ENCODE measurements at places on chromosomes 12 and 14. TPM values are rescaled to one million over a fixed set of nuclear protein-coding genes. Genes with fewer than 3 reads are reported as not detected.

- DNase-seq = no peak
Measured at GRCh38 chr12:80412343-80412953, 31.6 kb upstream of the PTPRQ start.

- DNase-seq = peak; percentile 41
Measured at GRCh38 chr14:61662437-61663311, 32.6 kb upstream of the HIF1A start.

DNA sequence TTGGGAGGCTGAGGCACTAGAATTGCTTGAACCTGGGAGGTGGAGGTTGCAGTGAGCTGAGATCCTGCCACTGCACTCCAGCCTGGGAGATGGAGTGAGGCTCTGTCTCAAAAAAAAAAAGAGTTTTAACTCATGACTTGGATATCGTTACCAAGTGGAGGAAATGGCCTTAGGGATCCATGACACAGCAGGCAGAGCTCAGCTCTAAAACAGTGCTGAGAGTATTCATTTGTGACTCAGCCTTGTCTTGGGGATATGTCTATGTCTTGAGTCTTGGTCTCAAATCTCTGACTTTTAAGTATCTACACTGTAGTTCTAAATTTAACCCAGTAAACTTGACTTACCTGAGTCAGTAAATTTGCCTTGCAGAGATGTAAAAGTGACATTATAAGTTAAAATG lies 8.8 kb upstream of the PEX5 start:
- no peak for DNase-seq

The ACSM4 gene
- total RNA-seq = not detected

The KRT85 gene
- not detected for total RNA-seq

The GYS2 gene
- not detected for total RNA-seq

- DNase-seq = no peak
Measured at GRCh38 chr12:54983536-54984101, 943 bp downstream of the TESPA1 start.

The MEG3 gene
- 11.0 TPM for total RNA-seq

The TMPRSS12 gene
- total RNA-seq = not detected

The DIO2 gene
- total RNA-seq = 1.9 TPM

The SDSL gene
- total RNA-seq = 14.2 TPM

The ASCL1 gene
- total RNA-seq = 0.17 TPM
